Kidney epithelial cell (primary cell): ENCODE measurements at places on chromosomes 2 and 18.

DNA sequence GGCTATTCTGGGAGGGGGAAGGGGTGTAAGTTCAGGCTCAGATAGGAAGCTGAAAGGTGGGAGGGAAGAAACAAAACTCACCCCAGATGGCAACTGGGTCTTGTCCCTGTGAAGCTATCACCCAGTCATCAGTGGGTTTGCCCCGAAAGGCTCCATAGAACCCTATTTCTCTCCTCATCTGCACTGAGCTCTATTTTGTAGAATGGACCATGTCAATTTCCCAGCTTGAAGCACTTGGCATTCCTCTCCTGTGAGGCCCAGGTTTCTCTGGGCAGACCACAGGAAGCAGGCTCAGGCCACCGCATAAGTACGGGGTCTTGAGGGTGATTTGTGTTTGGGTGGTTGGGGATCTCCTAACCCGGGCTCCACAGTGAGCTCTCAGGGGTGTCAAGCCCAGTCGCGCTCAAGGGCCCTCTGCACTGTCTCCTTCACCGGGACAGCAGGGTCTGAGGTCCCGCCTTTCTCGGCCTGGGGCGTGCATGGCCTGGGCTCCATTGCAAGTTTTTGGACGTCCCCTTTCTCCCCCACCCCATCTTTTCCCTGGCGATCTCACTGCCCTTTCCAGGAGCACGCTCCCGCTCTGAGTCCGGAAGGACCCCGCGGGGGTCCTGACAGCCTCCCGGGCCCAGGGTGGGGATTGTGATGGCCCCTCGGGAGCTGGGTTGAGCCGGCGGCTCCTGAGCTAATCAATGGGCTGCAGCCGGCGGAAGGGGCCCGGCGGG lies 27.3 kb upstream of the NOTO start:
- DNase-seq, result no peak

GRCh38 chr2:161418275-161418714 lies 2.2 kb downstream of the TBR1 start:
- no peak for DNase-seq

DNA sequence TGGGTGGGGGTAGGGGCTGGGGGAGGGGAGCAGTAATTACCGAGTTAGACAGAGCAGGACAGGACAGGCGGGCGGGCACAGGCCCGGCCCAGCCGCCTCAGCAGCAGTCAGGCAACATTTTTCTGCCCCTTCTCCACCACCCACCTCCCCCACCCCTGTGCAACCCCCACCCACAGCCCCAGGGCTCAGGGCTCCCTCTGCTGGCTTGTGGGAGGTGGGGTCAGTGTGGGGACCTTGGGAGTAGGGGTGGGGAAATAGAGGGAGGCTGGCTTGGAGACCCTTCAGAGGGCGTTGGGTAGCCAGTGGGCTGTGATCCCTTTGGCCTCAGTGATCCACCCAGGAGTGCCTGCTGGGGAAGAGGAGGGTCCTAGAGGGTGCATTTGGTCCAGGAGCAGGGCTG lies 6.4 kb downstream of the WNT6 start:
- no peak for DNase-seq

DNA sequence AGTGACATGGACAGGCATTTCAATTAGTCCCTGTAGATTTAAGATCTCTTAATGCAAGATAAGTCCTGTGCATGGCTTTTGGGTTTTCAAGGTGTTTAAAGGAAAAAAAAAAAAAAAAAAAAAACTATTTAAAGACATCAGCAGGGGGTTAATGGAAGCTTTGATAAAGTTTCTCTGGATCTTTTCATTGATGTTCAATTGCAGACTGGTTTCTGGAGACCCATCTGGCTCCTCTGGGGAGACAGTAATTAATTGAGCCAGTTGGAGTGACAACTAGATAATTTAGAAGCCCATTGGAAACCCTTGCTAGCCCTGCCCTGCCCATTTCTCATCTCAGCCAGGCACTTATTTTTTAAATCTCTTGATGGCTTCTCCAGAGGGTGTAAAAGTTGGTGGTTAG lies 98.7 kb downstream of the EPHA4 start:
- no peak for DNase-seq

DNA sequence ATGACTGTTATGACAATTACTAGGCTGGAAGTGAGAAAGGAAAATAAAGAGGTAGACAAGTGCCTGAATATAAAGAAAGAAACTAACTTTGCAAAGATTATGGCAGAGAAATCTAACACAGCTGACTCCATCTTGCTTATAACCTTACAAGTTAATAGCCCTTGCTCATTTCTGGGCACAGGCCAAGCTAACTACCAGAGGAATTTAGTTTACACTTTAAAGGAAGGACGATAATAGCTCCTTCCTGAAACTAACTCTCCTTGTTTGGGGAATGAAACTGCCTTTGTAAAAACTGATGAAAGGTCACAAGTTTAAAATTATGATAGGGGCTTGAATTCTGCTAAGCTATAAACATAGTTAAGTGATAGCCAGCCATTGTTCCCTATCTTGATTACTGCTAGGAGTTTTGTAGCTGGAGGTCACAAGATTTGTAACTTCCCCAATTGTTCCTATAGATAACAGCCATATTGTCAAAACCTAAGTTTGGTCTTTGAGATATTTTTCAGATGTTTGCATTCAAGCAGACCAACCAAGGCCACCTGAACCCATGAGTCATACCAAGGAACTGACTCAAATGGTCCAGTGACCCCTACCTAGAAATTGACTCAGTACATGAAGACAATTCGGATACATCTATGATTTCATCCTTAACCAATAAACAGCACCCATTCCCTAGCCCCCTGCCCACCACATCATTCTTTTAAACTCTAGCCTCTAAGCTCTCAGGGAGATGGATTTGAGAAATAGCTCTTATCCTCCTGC lies 209.2 kb upstream of the LRATD1 start:
- DNase-seq, result no peak

DNA sequence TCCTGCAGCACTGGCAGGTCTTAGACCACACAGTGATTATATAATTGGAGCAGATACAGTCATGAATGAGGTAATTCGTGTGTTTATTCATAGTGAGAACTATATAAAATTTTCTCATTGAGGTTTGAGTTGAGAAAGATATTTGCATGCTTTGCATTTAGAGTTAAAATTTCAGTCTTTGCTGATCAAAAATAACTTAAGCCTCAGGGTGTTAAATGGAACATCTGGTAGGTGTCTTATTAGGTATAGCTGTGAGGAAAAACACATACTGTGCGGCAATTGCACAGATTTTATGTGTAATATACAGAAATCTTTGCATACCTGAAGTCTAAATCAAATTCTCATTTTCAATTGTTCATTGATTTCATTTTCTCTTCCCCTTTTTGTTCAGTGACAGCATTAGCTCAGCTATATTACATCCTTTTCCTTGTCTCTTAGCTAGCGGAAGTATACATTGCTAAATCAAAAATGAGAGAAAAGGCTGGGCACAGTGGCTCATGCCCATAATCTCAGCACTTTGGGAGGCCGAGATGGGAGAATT lies 21.2 kb downstream of the GORASP2 start:
- DNase-seq, result no peak

DNA sequence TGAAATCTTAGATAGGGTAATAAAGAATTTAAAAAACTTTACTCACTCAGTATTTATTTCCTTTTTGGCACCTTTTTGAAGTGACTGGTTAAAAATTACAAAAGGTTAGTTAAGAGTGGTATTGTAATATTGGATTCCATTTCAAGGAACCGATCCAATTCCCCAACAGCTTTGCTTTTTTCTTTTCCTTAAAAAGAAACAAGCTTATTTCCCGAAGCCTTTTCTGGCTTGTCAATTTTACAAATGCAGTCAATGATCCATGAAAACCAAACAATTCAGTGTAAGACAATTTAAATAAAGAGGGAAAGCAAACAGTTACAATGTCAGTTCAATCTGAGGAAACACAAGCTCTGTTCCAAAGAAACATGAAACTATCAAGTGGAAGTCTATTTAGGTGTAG lies 200.2 kb downstream of the RIT2 start:
- DNase-seq, result no peak

GRCh38 chr2:233835230-233836186 lies 18.8 kb downstream of the HJURP start:
- no peak for DNase-seq

DNA sequence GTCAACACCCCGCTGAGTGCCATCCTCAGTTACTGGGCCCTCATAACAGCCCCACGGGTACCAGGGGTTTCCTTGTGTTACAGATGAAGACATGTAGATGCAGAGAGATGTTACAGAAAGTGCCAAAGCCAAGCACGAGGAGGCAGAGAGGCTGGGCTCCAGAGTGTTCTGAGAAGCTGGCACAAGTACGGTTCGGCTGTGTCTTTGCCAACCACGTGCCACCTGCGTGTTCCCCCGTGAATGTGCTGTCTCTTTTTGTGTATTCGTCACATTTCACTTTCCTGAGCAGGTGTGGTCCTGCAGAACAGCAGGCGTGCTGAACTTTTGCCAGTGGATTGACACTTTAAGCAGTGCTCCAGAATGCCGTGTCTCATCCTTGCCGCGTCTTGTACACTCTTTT lies 124.6 kb downstream of the NCK2 start:
- no peak for DNase-seq
